Activated T-helper 1 cell treated with anti-CD3 and anti-CD28 coated beads, Interleukin-12 subunit alpha, Interleukin-12 subunit beta, Interleukin-2, Interleukin-4 antibody, amounts not matched to agents 30 ng/mL and 10 ng/mL and 1 ng/mL, durations not matched to agents 14 hours and 24 hours and 36 hours (primary cell): ENCODE measurements at places on chromosomes 3 and 15. TPM values are rescaled to one million over a fixed set of nuclear protein-coding genes. Genes with fewer than 3 reads are reported as not detected.

Gene CNTN6
- total RNA-seq: not detected in 2 replicates

Gene CELSR3
- 11.6 and 11.7 TPM in 2 replicates for total RNA-seq

Gene MUC20
- 5.0 and 6.6 TPM in 2 replicates for total RNA-seq

Gene FOXB1
- total RNA-seq: 1.2 and 1.3 TPM in 2 replicates

Gene IMP3
- total RNA-seq: 110 and 113 TPM in 2 replicates

DNA sequence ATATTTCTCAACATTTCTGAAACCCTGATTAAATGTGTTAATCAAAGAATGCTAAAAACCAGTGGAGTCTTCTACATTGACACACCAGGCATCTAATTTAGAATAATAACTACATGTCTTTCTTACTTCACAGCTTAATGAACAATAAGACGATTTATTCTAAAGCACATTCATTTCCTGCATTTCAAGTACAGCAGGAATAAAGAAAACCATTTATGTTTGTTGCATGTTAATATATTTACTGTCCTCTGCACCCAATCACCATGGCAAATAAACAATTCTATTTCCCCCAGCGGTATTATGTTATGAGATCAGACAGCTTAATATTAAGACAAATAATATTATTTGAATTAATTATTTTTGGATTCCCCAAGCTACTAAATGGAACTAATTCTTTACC lies 1336.3 kb upstream of the CADM2 start:
- H3K27ac ChIP-seq: no peak overlapping the region
- H3K36me3 ChIP-seq: no peaks in the 10 kb centered on the region
- H3K27me3 ChIP-seq: no peaks in the 10 kb centered on the region
- no peak overlapping the region for H3K4me3 ChIP-seq

DNA sequence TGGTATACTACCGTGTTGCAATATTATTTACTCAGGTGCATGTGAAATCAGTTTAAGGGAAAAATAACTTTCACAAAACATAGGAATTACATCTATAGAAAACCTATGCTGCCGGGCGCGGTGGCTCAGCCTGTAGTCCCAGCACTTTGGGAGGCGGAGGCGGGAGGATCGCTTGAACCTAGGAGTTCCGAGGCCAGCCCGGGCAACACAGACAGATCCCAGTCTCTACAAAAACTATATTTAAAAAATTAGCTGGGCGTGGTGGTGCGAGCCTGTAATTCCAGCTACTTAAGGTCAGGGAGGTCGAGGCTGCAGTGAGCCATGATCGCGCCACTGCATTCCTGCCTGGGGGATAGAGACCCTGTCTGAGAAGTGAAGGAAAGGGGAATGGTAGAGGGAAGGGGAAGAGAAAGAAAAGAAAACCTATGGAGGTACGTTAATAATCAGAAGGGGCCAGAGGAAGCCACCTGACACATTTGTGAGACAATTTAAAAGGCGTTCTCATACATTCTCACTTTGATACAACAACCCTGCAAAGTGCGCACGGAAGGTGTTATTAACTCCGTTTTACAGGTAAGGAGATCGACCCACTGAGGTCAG lies 456 bp upstream of the TMEM62 start:
- H3K27me3 ChIP-seq: peaks cover 10% of the 10 kb centered on the region
- peak overlapping the region; percentile 90 for H3K27ac ChIP-seq
- no peak for DNase-seq
- peak overlapping the region; percentile 89 for H3K4me3 ChIP-seq
- peaks cover 33% of the 10 kb centered on the region for H3K4me1 ChIP-seq

DNA sequence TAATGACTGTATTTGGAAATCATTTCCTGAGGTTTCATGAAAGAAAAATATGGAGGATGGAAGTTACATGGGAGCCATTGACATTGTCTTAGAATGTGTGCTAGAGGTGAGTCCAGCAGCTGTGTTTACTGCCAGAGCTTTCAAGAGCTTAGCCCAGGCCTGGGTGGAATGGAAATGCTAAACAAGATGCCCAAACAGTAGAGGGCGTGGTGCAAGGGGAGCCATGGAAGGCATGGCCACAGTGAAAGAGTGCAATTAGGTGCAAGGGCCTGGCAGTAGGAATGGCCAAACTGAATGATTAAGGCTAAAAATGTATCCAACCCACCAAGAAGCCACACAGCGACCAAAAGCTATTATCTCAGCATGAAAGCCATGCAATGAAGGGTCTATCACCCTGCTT lies 257.7 kb upstream of the NR2F2 start:
- H3K4me1 ChIP-seq: no peaks in the 10 kb centered on the region
- DNase-seq: no peak
- no peak overlapping the region for H3K27ac ChIP-seq

GRCh38 chr15:77901921-77902750 lies 175.4 kb downstream of the TBC1D2B start:
- H3K4me1 ChIP-seq: no peaks in the 10 kb centered on the region
- no peak overlapping the region for H3K27ac ChIP-seq
- DNase-seq: no peak
- H3K4me3 ChIP-seq: no peak overlapping the region

DNA sequence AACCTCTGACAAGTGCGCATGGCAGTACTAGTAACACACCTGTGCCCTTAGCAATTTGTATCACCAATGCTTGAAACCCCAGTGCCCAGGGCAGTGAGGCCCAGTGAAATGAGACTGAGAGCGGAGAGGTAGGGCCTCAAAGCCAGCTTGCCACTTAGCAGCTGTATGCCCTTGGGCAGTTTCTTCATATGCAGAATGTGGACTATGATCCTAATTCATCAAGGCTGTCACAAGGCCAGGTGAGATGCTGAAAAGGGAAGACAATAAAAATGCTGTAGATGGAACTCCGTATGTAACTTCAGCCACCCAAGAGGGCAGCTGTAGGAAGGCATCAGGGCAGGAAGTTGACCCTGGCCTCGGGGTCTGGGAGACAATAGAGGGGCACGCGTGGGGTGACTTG lies 74.4 kb downstream of the KY start:
- H3K4me1 ChIP-seq: no peaks in the 10 kb centered on the region
- no peak overlapping the region for H3K4me3 ChIP-seq

DNA sequence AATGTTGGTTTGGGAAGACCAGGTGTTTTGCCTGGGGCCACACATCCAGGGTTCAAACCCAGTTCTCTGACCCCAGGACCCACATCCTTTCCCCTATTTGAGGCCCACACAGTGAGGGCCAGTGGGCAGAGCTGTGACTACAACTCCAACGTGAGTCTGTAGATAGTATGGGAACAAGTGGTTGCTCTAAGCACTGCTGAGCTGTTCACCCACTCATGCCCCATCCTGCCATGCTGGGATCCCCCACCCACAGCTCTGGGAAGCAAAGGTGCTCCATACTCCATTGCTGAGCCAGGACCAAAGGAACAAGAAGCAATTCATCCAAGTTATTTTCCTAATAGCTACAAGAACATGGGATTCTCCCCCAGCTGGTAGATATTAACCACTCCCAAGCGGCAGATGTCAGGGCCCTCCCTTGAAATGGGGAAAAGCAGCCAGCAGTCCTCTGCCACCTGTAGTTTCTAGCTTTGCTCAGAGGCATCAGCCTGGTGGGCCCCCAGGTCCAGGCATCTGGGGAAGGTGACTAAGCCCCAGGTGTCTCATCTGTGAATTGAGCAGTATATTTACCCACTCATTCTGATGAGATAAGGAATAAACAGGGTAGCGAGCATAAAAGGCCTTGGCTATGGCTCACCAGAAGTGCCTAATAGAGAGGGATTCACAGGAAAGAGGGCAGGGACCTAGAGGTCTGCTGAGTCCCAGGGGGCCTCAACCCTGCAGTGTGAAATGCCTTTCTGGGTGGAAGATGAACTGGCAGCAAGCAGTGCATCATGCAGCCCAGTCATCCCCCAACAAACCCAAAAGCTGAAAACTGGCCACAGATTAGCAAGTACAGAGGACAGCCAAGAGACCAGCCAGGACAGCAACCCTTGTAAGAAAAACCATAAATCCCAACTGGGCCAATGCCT lies 33.4 kb downstream of the POC1A start:
- no peak for DNase-seq
- peaks cover 30% of the 10 kb centered on the region for H3K4me1 ChIP-seq
- no peaks in the 10 kb centered on the region for H3K27me3 ChIP-seq
- peaks cover 7% of the 10 kb centered on the region for H3K36me3 ChIP-seq

GRCh38 chr15:67097424-67097823 lies 32.0 kb downstream of the SMAD3 start:
- H3K27ac ChIP-seq: peak overlapping the region; percentile 95
- peaks cover 62% of the 10 kb centered on the region for H3K36me3 ChIP-seq
- peaks cover 72% of the 10 kb centered on the region for H3K4me1 ChIP-seq
- H3K27me3 ChIP-seq: no peaks in the 10 kb centered on the region
- DNase-seq: no peak

GRCh38 chr3:141828487-141828886 lies 48.0 kb upstream of the ATP1B3 start:
- no peaks in the 10 kb centered on the region for H3K36me3 ChIP-seq
- no peak overlapping the region for H3K27ac ChIP-seq
- H3K4me1 ChIP-seq: no peaks in the 10 kb centered on the region

DNA sequence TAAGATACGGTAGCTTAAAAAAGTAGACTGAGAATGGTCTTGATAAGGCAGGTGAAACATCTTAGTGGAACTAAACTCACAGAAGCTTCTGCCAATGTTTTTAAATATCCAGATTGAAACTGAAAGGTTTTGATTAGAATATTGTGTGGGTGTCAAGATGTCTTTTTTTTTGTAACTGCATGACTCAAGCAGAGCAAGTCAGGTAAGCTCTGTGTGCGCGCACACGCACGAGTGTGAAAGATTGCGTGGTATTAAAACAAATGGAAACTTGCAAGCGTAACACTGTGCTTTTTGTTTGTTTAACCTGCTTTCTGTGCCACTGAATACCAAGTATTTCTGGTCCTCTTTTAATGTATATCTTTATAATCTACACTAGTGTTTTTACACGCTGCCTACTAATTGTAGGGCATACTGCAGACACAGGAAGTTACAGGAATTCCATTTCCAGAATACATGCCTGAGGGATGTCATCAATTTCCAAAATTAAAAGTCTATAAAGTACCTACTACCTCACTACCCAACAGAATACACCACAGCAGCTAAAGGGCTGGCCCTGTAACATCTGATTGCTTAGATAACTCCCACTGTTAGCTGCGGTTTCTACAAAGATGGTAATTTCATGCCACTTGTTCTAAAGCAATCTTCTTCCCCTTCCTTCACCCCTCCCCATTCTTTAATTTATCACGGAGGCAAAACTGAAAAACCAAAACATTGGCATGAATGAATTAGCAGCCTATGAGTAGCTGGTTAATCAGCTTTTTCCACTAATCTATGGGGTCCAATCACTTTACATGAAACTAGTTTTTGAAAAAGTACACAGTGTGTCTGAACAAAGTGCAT lies 472.8 kb downstream of the SHQ1 start:
- H3K4me3 ChIP-seq: peak overlapping the region; percentile 32
- peaks cover 16% of the 10 kb centered on the region for H3K36me3 ChIP-seq
- DNase-seq: no peak
- H3K27ac ChIP-seq: peak overlapping the region; percentile 92
- H3K27me3 ChIP-seq: no peaks in the 10 kb centered on the region

DNA sequence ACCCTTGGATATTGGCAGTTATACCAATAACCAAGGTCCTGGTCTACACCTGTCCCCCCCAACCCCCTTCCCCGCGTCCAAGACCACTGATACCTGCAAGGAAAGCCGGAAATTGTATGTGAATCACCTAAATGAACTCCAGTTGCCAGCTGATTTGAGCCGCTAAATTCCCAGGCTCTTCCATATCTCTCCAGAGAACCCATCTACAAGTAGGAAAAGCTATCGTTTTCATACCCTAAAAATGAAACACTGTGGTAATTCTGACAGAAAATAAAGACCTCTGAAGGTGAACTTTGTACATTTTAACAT lies 114.2 kb upstream of the ICE2 start:
- H3K4me1 ChIP-seq: peaks cover 64% of the 10 kb centered on the region
- H3K27ac ChIP-seq: peak overlapping the region; percentile 83
- H3K36me3 ChIP-seq: peaks cover 9% of the 10 kb centered on the region
- peaks cover 2% of the 10 kb centered on the region for H3K27me3 ChIP-seq
- H3K4me3 ChIP-seq: peak overlapping the region; percentile 83
- no peak for DNase-seq

DNA sequence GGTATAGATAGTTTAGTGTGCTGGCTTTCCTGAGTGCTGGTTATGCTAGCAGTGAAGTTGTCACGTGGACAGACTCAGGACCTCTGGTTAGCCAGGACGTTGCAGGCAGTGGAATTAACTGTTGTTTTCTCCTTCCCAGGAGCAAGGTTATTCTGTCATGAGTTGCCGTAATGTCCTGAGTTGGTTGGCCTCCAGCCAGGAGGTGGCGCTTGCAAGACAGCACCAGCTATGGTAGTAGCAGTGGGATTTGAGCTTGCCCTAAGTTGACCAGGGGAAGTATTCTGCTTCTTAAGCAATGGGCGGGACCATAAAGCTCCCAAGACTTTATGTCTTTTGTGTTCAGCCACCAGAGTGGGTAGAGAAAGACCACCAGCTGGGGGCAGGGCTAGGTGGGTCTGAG lies 240.7 kb upstream of the DNAJC19 start:
- no peaks in the 10 kb centered on the region for H3K36me3 ChIP-seq
- H3K27ac ChIP-seq: no peak overlapping the region
- no peaks in the 10 kb centered on the region for H3K4me1 ChIP-seq
- H3K27me3 ChIP-seq: peaks cover 2% of the 10 kb centered on the region
- no peak overlapping the region for H3K4me3 ChIP-seq
- DNase-seq: no peak

DNA sequence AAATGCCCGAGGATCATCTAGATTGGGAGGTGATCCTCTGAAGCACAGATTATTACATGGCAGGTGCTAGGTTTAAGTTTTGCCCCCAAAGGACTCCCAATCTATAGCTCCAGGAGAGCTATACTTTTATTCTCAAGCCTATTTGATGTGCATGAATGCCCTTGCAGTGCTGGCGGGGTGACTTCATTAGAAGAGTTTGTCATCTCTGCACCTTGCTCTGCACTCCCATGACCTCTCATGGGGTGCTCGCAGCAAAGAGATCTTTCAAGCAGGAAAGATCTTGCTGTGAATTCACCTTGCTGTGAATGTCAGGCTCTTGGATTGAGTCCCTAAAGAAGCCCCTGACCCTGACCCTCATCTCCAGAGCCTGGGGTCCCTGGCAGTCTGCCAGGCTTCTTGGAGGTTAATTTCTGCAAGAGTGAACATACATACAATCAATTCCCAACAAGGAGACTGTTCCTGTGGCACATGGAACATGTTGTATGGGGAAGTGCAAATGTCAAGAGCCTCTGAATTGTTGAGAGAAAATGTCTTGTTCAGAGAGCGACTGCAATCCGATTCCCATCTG lies 45.9 kb downstream of the FAM43A start:
- H3K27ac ChIP-seq: no peak overlapping the region
- no peak for DNase-seq
- H3K27me3 ChIP-seq: peaks cover 11% of the 10 kb centered on the region
- H3K4me1 ChIP-seq: no peaks in the 10 kb centered on the region
- no peak overlapping the region for H3K4me3 ChIP-seq
- H3K36me3 ChIP-seq: no peaks in the 10 kb centered on the region

DNA sequence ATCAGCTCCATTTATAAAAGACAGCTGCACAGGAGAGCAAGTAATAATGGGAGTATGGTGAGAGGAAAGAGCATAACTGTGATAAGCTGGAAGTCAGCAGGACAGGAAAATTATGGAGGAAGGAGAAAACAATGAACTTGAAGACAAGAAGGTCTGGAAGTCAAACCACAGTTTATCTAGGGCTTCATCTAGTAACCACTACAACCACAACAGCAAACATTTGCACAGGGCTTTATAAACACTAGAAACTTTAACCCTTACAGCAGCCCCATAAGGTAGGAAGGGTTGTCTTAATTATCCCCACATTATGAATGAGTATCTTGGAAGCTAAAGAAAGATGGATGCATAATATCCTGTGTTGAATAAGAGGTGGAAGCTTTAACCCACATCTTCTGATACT lies 820.8 kb downstream of the IGSF11 start:
- H3K4me1 ChIP-seq: no peaks in the 10 kb centered on the region
- no peak overlapping the region for H3K4me3 ChIP-seq
- H3K27me3 ChIP-seq: no peaks in the 10 kb centered on the region
- no peaks in the 10 kb centered on the region for H3K36me3 ChIP-seq
- H3K27ac ChIP-seq: no peak overlapping the region
